COR-L47 (cell line): ENCODE measurements at places on chromosomes 7 and 10.
A peak's percentile ranks its signal among the peaks of the same experiment; 100 is the strongest.

- DNase-seq = peak; percentile 81
Observed at GRCh38 chr7:158829021-158829341, 328 bp downstream of the ESYT2 start.

- DNase-seq = no peak
Observed at GRCh38 chr10:92413011-92413410, 122.0 kb downstream of the MARCHF5 start.

DNA sequence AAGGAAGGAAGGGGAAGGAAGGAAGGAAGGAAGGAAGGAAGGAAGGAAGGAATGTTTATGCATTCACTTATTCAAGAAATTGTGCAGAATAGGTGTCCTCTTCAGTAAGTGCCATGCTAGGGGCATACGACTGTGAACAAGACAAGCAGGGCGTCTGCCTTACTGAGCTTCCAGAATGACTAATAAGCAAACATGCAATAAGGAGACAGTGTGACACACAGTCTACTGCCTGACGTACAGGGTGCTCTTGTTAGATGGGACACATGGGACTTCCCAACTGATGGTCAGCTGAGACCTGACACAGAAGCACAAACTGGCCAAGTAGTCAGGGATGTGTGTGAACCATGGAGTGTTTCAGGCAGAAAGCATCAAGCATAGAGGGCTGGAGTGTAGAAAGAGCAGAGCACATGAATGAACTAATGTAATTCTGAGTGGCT lies 18.2 kb downstream of the DNAJC12 start:
- no peak for DNase-seq

- DNase-seq = no peak
Observed at GRCh38 chr10:132813001-132813401, 27.1 kb upstream of the NKX6-2 start.

- no peak for DNase-seq
Observed at GRCh38 chr10:3025026-3025683, 42.2 kb upstream of the PFKP start.

DNA sequence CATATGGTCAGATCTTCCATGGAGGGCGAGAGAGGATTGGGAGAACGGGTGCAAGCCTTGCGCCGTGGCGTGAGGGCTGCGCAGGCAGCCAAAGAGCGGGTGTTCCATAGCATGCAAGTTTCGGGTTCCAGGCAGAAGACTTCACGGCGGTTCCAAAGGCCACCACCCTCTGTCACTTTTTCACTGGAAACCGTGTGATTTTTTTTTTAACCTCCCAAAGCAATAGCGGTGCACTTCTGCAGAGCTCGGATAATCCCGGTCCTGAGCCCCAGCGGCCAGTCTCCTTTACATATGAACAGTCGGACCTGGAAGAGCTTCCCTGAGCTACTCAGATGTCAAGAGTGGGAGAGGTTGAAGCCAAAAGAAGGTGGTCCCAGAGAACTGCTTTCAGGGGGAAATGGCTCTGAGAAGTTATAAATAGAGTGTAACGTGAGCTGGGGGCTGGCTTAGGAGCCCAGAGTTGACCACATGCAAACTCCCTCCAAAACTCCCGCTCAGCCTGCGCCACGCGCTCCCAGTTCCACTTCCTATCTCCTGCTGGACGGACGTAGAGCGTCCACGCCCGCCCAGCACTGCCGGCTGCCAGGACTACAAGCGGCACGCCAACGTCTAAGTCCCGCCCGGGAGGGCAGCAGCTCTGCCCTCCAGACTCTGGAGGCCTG lies at the start of gene MEOX2:
Gene MEOX2, minus strand, starts transcription at position 389 of the 662 bp plus-strand sequence. Its CDS starts 281 bp downstream, at position 108.
- DNase-seq = no peak

GRCh38 chr7:98086281-98086718 lies 20.4 kb upstream of the LMTK2 start:
- peak; percentile 83 for DNase-seq

DNA sequence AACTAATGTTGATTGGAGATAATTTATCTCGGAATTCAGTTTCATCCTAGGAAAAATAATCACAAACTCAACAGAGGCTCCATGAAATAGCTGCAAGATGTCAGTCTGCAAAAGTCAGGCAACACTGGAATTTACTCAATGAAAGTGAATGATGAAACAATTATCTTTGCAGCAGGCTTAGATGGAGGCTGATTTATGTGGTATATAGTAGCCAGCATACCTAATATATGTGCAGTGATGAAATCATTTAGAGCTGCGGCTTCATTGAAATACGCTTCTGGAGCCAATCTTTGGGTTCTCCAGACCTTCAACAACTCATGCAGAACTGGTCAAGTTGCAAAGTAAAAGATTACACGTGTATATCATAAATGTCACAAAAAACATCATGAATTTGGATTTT lies 113.3 kb downstream of the ITGA8 start:
- DNase-seq = no peak

DNA sequence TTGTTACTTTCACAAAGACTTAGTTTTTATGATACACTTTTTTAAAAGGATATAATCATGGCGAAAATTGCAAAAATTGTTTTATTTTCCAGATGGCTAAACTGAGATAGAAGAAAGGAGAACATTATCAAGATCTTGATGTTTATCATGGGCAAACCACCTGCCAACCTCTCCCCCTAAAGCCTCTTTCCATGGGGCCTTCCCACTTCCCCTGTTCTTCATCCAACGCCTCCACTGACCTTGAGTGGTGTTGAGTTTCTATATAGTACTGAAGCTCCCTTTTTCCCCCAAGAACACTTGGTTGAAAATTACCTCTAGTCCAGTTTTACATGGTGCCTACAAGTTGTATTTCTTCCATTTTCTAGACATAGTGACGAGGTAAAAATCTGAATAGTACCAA lies 5.0 kb downstream of the CREB3L2 start:
- DNase-seq = no peak

DNA sequence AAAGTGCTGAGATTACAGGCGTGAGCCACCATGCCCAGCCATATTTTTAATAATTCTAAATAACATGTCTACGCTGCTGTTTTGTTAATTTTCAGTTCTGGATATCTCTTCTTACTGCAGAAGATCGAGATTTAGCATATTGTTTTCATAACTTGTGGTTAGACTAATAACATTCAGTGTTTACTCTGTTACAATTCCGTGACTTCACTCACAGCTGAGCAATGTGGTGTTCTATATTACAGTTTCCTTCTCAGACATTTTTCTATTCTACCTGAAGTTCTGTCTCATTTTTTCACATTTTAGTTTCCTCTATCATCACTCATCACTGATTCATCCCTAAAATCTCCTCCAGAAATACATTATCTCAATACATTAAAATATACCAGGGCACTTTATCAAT lies 10.9 kb downstream of the RNF32 start:
- no peak for DNase-seq

GRCh38 chr10:34581801-34582532 lies 233.1 kb downstream of the PARD3 start:
- no peak for DNase-seq

GRCh38 chr10:22534849-22535604 lies 179.4 kb downstream of the PIP4K2A start:
- DNase-seq = no peak

GRCh38 chr7:25842201-25842733 lies 309.7 kb upstream of the NFE2L3 start:
- no peak for DNase-seq

- no peak for DNase-seq
Observed at GRCh38 chr10:130956251-130956650, 355.3 kb downstream of the TCERG1L start.

GRCh38 chr7:117458977-117459583 lies 20.7 kb upstream of the CFTR start:
- peak; percentile 0 for DNase-seq

- DNase-seq = no peak
Observed at GRCh38 chr7:120806669-120807068, 51.3 kb downstream of the TSPAN12 start.

DNA sequence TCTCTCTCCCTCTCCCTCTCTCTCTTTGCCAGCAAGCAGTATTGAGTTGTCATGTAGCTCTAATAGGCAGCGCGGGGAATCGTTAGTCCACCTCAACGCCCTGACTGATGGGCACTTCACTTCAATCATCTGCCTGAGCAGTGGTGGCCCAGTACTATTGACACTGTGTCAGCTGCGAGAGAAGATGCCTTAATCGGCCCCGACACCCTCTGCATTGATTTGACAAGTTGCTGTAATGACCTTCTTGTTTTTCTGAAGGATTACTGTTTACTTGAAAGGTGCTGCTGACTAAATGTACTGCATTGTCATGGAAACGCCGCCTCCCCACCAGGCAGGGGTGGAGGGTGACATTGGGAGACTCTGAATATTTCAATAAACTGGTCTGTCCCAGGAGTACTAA lies 913.8 kb downstream of the KCNMA1 start:
- peak; percentile 34 for DNase-seq

GRCh38 chr7:108109221-108109908 lies 20.8 kb downstream of the LAMB4 start:
- DNase-seq = peak; percentile 20

GRCh38 chr7:150382123-150382843 lies 3.2 kb downstream of the ZNF775 start:
- no peak for DNase-seq

GRCh38 chr10:124647421-124648130 lies 96.6 kb downstream of the FAM53B start:
- peak; percentile 8 for DNase-seq

DNA sequence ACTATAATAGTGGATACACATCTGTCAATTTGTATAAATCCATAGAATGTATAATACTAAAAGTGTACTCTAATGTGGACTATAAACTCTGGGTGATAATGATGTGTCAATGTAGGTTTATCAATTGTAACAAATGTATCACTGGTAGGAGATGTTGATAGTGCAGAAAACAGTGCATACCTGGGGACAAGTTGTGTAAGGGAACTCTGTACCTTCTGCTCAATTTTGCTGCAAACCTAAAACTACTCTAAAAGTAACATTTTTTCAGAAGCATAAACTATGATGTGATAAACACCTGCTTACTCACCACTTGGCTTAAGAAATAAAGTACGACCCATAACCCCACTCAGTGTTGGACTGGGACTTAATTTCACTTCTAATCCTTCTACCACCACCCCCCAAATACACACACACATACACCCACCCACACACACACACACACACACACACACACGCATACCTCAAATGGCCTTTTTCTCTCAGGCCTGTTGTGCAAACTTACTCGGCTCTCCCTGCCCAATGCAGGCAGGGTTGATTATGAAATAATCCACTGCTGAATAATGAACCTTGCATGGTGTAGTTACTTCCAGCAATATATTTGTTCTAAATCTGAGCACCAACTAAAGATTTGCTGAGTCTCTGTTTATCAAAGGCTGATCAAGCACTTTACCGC lies 154.1 kb upstream of the KMT2E start:
- no peak for DNase-seq

- no peak for DNase-seq
Observed at GRCh38 chr10:119555178-119555784, 12.8 kb upstream of the RGS10 start.

GRCh38 chr10:88500656-88501055 lies 82.5 kb downstream of the RNLS start:
- no peak for DNase-seq

- no peak for DNase-seq
Observed at GRCh38 chr10:69239816-69240434, 19.8 kb downstream of the HKDC1 start.

DNA sequence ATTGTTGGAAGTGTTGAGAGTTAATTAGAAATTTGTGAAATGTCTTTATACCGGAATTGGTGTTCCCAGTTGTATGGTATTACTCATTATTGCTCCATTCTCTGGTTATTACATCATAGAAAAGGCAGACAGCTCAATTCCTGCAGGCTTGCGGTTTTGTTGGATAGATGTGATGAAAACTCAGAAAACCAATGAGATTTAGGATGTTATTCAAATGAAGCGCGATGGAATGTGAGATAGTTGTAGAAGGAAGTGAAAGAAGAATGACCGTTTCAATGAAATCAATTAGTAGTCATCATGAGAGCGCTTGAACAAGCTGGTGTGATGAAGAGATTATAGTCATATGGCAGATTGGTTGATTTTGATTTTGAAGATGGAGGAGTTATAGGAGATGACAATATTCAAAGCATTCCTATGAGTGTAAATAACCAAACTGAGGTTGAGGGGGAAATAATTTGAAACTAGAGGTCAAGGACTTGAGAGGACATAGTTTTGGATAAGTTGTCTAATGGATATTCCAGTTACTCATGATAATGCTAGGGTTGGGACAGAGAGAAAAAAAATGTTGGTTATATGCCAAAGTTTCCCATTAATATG lies 991.5 kb downstream of the NRG3 start:
- no peak for DNase-seq
